ENCODE measurements at places on chromosomes 1 and 21. TPM values are rescaled to one million over a fixed set of nuclear protein-coding genes. Genes with fewer than 3 reads are reported as not detected.

GRCh38 chr1:154607106-154607608, 829 bp downstream of the ADAR start:
- peak overlapping the region; percentile 98 for H3K27ac ChIP-seq
- DNase-seq: no peak
- no peaks in the 10 kb centered on the region for H3K27me3 ChIP-seq
- peaks cover 3% of the 10 kb centered on the region for H3K36me3 ChIP-seq
- H3K4me1 ChIP-seq: peaks cover 41% of the 10 kb centered on the region
- H3K4me3 ChIP-seq: peak overlapping the region; percentile 86

DNA sequence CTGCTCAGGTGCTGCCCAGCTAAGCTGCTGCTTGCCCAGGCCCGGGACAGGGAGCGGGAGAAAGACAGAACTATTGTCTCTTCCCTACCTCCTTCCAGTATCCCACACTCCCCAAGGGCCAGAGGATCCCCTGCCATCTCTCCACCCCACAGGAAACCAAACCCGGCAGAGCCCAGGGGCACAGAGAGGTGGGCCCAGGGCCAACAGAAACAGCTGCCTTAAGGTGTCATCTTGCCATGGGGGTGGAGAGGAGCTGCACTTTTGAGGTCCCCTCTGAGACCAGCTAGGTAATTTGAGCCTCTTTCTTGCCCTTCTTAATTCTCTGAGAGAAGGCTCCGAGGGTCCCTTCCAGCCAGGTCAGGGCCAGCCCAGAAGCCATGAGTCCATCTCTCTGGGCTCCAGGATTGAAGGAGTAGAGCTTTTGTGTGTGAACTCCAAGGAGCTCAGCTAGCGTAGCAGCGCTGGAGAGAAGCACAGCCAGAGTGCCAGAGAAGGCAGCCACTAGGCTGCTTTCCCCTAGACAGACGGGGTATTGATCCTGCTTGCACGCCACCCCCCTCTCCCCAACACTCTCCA, 9.7 kb upstream of the GPR61 start:
- DNase-seq: no peak
- H3K27me3 ChIP-seq: peaks cover 27% of the 10 kb centered on the region
- no peak overlapping the region for H3K4me3 ChIP-seq

CACNA1E gene
- total RNA-seq: 0.60 TPM

- H3K4me1 ChIP-seq: peaks cover 40% of the 10 kb centered on the region
- H3K27ac ChIP-seq: peak overlapping the region; percentile 3
- H3K36me3 ChIP-seq: no peaks in the 10 kb centered on the region
- peaks cover 18% of the 10 kb centered on the region for H3K27me3 ChIP-seq
- peak overlapping the region; percentile 9 for H3K4me3 ChIP-seq
These were observed 77.2 kb downstream of the FHAD1 start for GRCh38 chr1:15323989-15324868.

PRDM16 gene
- total RNA-seq: 1.2 TPM

- H3K36me3 ChIP-seq: no peaks in the 10 kb centered on the region
- no peak overlapping the region for H3K27ac ChIP-seq
- no peak overlapping the region for H3K4me3 ChIP-seq
- peaks cover 40% of the 10 kb centered on the region for H3K4me1 ChIP-seq
- DNase-seq: no peak
- peaks cover 8% of the 10 kb centered on the region for H3K27me3 ChIP-seq
These were observed 2.7 kb downstream of the HIVEP3 start for GRCh38 chr1:41915786-41916571.

GJA4 gene
- not detected for total RNA-seq

RHD gene
- total RNA-seq: not detected

DNA sequence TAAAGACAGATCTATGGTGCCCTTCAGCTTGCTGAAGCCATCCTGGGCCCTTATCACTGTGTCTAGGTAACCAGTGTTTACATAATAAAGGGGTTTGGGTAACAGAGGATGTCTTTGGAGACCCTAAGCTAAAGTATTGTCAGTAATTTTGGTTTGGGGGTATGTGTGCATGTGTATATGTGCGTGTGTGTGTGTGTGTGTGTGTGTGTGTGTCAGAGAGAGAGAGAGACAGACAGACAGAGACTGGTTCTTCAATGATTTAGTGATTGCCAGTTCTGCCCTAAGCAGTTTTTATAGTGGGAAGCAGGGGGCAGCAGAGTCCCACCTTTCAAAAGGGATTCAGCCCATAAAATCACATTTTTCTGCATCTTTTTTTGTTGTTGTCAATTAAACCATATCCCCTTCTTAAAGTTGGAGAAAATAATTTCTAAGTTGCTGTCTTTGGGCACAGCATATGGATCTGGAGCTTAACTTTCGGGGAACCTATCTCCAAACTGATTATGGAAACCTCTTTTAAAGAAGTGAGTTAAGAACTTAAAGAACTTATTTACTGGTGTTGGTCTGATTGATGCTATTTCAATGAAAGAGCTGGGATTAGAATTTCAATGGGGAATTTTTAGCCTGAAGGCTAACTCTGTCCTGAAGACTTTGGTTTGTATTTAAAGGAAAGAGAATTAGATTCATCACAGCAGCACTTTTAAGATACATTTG, 51.1 kb downstream of the ZNF326 start:
- H3K27me3 ChIP-seq: no peaks in the 10 kb centered on the region
- peaks cover 7% of the 10 kb centered on the region for H3K4me1 ChIP-seq
- no peak overlapping the region for H3K27ac ChIP-seq
- H3K4me3 ChIP-seq: no peak overlapping the region

CHODL gene
- total RNA-seq: 0.95 TPM

- H3K36me3 ChIP-seq: no peaks in the 10 kb centered on the region
- no peak overlapping the region for H3K4me3 ChIP-seq
- no peak overlapping the region for H3K27ac ChIP-seq
- peak; percentile 28 for DNase-seq
- peaks cover 20% of the 10 kb centered on the region for H3K27me3 ChIP-seq
These were observed 333.6 kb downstream of the NPHP4 start for GRCh38 chr1:5658340-5659316.

ELOVL1 gene
- total RNA-seq: 41.4 TPM

- peaks cover 17% of the 10 kb centered on the region for H3K27me3 ChIP-seq
- no peaks in the 10 kb centered on the region for H3K4me1 ChIP-seq
- no peak overlapping the region for H3K4me3 ChIP-seq
- no peaks in the 10 kb centered on the region for H3K36me3 ChIP-seq
These were observed 44.5 kb downstream of the PKP1 start for GRCh38 chr1:201327687-201328240.

TMEM61 gene
- total RNA-seq: 0.47 TPM

DNA sequence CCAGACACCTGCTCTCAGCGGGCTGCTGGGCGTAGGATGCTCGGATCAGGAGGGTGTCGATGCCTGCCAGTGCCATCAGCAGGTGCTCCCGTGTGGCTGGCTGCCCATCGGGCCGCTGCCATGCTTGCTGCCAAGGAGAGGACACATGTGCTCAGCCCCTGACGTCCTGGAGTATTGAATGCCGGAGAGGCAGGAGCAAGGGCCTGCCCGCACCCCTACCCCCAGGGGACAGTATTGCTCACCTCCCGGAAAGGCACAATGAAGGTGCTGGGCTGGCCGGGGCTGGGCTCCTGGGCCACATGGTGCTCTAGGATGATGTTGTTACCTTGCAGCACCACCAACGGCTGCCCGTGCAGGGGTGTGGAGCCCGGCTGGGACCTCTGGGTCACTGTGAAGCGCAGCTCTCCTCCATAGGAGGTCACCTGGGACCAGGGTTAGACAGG, 61.5 kb downstream of the HSPG2 start:
- no peak overlapping the region for H3K27ac ChIP-seq
- no peak overlapping the region for H3K4me3 ChIP-seq
- H3K4me1 ChIP-seq: no peaks in the 10 kb centered on the region
- H3K27me3 ChIP-seq: no peaks in the 10 kb centered on the region

- peak; percentile 55 for DNase-seq
- peaks cover 77% of the 10 kb centered on the region for H3K27me3 ChIP-seq
- H3K4me3 ChIP-seq: peak overlapping the region; percentile 51
- H3K36me3 ChIP-seq: no peaks in the 10 kb centered on the region
- H3K27ac ChIP-seq: no peak overlapping the region
These were observed 285.3 kb downstream of the CAMTA1 start for GRCh38 chr1:7070389-7071029.

- H3K4me3 ChIP-seq: no peak overlapping the region
- no peak overlapping the region for H3K27ac ChIP-seq
- H3K36me3 ChIP-seq: no peaks in the 10 kb centered on the region
- no peak for DNase-seq
These were observed 184.4 kb downstream of the GRIK3 start for GRCh38 chr1:36849956-36850355.

- peaks cover 15% of the 10 kb centered on the region for H3K36me3 ChIP-seq
- peaks cover 18% of the 10 kb centered on the region for H3K4me1 ChIP-seq
- peak overlapping the region; percentile 85 for H3K4me3 ChIP-seq
These were observed 812 bp downstream of the TTC4 start for GRCh38 chr1:54716299-54717047.

GRCh38 chr21:45130324-45130774, 56.0 kb downstream of the ADARB1 start:
- H3K27ac ChIP-seq: peak overlapping the region; percentile 96
- peaks cover 31% of the 10 kb centered on the region for H3K4me1 ChIP-seq
- H3K4me3 ChIP-seq: peak overlapping the region; percentile 26
- H3K27me3 ChIP-seq: no peaks in the 10 kb centered on the region
- H3K36me3 ChIP-seq: no peaks in the 10 kb centered on the region
- no peak for DNase-seq

DNA sequence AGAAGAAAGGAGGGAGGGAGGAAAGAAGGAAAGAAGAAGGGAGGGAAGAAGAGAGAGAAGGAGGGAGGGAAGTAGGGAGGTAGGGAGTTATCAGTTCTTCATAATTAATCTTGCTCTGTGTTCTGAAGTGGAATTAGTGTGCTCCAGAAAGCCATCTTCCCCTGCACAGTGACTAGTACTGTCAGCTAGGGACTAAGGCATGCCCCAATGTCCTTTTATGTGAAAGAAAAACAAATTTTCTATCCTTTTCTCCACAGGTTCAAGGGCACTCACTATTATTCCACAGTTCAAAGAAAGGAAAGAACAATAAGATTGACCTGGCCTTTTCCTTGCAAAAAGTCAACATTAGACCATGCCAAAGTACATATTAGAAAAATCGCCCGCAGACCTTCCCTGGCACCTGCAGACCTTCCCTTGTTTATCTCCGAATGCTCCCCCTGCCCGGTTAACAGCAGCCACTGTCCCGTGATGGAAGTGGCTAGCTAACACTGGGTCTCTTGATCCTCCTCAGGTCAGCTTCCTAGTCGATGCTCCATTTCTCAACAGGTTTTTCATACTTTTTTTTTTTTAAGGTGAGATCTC, 107.2 kb upstream of the EDEM3 start:
- no peaks in the 10 kb centered on the region for H3K27me3 ChIP-seq
- no peak overlapping the region for H3K4me3 ChIP-seq
- H3K36me3 ChIP-seq: no peaks in the 10 kb centered on the region

VPS13D gene
- 77.4 TPM for total RNA-seq

GRCh38 chr21:43585924-43586413, 73.3 kb downstream of the HSF2BP start:
- H3K4me3 ChIP-seq: no peak overlapping the region
- peak overlapping the region; percentile 88 for H3K27ac ChIP-seq
- H3K4me1 ChIP-seq: peaks cover 23% of the 10 kb centered on the region
- peaks cover 1% of the 10 kb centered on the region for H3K36me3 ChIP-seq
- DNase-seq: no peak
- no peaks in the 10 kb centered on the region for H3K27me3 ChIP-seq

GRCh38 chr1:62181532-62181931, 13.1 kb upstream of the L1TD1 start:
- H3K27me3 ChIP-seq: no peaks in the 10 kb centered on the region
- no peaks in the 10 kb centered on the region for H3K36me3 ChIP-seq
- H3K4me1 ChIP-seq: peaks cover 67% of the 10 kb centered on the region
- no peak for DNase-seq

DNA sequence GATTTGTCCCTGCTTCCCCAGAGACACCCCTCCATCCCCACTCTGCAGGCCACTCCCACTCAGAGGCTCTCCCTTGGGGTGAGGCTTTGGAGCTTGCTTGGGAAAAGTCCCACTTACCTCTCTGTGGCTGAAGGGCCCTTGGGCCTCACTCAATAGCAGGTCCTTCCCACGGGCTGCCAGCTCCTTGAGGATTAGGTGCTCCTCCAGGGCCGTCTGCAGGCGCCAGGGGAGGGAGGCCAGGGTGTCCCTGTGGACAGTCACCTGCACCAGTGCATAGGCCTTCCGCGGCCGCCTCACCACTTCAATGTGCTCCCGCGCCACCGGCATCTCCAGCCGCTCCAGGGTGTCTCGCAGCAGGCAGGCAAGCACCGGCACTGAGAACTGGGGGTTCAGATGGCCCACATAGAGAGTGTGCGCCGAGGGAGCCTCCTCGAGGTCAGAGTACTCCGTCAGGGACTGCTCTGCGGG, 1.4 kb downstream of the SLFNL1 start:
- H3K36me3 ChIP-seq: peaks cover 3% of the 10 kb centered on the region
- DNase-seq: no peak
- H3K27me3 ChIP-seq: no peaks in the 10 kb centered on the region

PAPPA2 gene
- total RNA-seq: 0.32 TPM

- no peaks in the 10 kb centered on the region for H3K27me3 ChIP-seq
- peaks cover 8% of the 10 kb centered on the region for H3K4me1 ChIP-seq
- no peak overlapping the region for H3K27ac ChIP-seq
- no peak overlapping the region for H3K4me3 ChIP-seq
- DNase-seq: no peak
These were observed 52.8 kb downstream of the DUSP10 start for GRCh38 chr1:221689138-221689537.

MFAP2 gene
- 459 TPM for total RNA-seq

DNA sequence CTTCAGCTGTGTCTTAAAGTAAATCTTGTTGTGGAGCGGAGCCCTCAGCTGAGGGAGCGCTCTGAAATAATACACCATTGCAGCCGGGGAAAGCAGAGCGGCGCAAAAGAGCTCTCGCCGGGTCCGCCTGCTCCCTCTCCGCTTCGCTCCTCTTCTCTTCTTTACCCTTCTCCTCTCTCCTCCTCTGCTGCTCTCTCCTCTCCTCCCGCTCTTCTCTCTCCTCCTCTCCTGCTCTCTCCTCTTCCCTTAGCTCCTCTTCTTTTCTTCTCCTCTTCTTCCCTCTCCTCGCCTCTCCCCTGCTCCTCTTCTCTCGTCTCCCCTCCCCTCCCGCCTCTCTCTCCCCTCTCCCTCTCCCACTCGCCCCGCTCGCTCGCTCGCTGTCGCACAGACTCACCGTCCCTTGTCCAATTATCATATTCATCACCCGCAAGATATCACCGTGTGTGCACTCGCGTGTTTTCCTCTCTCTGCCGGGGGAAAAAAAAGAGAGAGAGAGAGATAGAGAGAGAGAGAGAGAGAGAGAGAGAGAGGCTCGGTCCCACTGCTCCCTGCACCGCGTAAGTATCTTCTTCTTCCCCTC, at the start of gene PROX1:
Gene PROX1 (plus strand): TSS at position 47 of the 580 bp plus-strand sequence. CDS start 8,563 bp downstream, outside the sequence.
- H3K36me3 ChIP-seq: no peaks in the 10 kb centered on the region
- H3K4me1 ChIP-seq: peaks cover 51% of the 10 kb centered on the region
- H3K4me3 ChIP-seq: peak within 1 kb of the TSS; percentile 91
- H3K27ac ChIP-seq: peak within 1 kb of the TSS; percentile 98
- DNase-seq: no peak

CTSK gene
- total RNA-seq: 27.5 TPM

DNA sequence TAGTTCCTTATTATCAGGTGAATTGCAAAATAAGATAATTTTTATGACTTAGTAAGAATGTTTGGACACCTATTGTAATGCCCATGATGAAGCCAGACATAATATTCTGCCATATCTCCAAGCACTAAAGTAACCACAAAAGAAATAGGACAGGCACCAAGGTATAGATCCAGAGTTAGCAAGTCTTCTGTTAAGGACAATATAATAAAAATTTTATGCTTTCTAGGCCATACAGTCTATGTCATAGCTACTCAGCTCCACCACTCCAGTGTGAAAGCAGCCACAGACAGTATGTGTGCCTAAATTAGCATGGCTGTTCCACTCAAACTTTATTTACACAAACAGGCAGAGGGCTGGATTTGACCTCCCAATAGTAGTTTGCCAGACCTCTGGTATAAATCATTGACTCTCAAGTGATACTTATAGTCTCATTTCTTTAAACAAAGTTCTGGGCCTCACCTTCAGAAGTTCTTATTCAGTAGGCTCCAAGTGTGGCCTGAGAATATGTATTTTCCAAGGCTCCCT, 88.3 kb downstream of the SCMH1 start:
- H3K4me1 ChIP-seq: peaks cover 26% of the 10 kb centered on the region
- no peak overlapping the region for H3K4me3 ChIP-seq
- DNase-seq: no peak

RORC gene
- not detected for total RNA-seq
